Osteoblast (primary cell): ENCODE measurements at places on chromosomes 2 and 18. TPM values are rescaled to one million over a fixed set of nuclear protein-coding genes. Genes with fewer than 3 reads are reported as not detected.
A peak's percentile ranks its signal among the peaks of the same experiment; 100 is the strongest.

The RAD51AP2 gene
- total RNA-seq, result not detected in 2 replicates

- DNase-seq, result peak; percentile 50
Observed at GRCh38 chr2:38875227-38875575, 533 bp downstream of the DHX57 start.

The GPR45 gene
- total RNA-seq, result not detected in 2 replicates

DNA sequence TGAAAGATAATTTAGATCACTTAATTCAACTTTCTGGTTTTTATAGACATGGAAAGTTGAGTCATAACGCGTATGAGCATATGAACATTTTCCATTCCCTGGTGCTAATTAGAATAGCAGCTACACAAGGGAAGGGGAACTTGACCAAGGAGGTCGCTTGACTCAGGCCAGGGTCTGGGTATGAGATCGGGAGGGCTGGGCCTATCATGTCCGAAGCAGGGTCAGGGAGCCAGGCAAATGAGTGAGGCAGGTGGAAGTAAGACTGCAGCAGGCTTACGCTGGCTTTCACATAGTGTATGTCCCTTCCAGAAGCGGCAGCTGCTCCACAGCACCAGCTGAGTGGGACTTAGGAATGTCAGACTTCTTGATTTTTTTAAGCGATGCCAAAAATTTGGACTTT, 14.7 kb downstream of the RALB start:
- DNase-seq, result no peak

GRCh38 chr2:24342110-24342910, 18.0 kb downstream of the ITSN2 start:
- DNase-seq, result no peak

GRCh38 chr2:159229476-159230144, 56.9 kb downstream of the WDSUB1 start:
- no peak for DNase-seq

- no peak for DNase-seq
Observed at GRCh38 chr18:76405280-76405679, 89.8 kb downstream of the ZNF516 start.

DNA sequence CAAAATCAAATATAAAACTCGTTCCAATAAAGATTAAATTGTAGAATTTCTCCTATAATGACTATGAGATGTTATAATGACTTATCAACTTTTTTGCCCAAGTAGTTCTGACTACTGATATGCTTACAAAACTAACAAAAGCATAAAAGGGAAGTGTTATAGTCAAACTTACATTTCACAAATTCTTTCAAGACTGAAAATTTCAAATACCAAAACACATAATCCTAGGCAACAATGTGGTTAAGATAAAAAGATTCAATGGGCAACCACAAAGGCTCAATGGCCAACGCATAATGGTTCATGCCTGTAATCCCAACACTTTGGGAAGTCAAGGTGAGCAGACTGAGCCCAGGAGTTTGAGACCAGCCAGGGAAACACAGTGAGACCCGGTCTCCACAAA, 135.7 kb downstream of the USP34 start:
- DNase-seq, result no peak

The C2orf78 gene
- total RNA-seq, result not detected in 2 replicates

DNA sequence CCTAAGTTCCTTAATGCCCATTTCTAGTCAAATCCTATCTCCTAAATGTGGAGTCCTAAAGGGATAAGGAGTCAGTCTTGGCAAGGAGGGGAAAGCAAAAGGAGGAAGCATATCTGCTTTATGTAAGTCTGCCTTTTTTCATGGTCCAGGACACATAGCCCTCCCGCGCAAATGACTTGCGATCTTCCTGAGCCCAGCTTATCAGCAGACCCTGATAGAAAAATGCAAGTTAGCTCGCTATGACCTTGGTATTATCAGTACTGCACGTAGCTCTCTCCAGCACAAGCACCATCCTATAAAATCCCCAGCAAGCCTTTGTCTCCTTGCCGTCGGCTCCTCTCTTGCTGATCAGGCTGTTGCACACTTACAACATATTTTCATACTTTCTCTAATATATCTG, 281.4 kb upstream of the KCNH7 start:
- DNase-seq, result no peak

GRCh38 chr2:8268172-8268783, 413.6 kb upstream of the ID2 start:
- no peak for DNase-seq

DNA sequence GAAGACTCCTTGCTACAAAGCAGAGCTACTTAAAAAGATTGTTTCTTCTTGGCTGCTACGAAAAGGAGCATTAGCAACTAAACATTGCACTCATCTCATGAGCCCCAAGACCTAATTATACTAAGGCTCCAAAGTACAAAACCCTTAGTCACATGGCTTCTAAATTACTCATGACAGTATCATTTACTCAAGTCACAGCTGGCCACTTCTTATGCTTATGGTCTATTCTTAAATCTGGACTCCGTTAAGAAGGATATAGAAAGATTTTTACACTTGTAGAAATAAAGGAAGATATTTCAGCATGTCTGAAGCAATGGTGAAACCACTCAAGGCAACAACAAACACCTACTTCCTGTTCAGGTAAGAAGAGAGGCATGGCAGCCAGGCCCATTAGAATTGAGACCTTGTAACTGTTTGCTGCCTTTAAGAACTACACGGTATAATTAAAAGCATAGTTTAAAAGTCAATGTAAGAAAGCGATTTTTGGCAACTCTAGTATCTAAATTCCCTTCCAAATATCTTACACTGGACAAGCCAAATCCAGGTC, 12.7 kb downstream of the ANKRD44 start:
- no peak for DNase-seq

- no peak for DNase-seq
Observed at GRCh38 chr2:221255862-221256261, 316.2 kb downstream of the EPHA4 start.

- no peak for DNase-seq
Observed at GRCh38 chr2:60560734-60561644, 7.5 kb upstream of the BCL11A start.

DNA sequence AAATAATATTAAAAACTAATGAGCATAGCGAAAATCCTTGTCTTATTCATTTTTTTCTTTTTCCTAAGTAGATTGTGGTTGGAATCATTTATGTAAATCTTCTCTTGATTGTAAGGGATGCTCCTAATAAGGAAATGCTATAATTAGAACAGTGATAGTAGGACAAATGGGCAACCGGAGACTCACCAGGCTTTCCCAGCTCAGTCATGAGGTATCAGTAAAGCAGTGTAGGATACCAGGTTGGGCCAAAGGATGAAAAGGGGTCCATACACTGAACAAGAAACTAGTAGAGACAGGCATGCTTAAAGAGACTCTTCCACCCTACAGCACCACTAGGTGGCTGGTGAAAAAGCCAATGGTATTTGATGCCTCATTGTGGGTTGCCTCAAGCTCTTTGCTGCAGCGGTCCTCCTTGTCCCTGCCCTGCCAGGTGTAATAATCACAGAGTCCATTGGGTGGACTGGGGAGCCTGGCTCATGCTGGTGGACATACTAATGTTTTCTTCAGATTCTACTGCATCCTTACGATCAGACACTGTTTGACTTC, 71.4 kb upstream of the FAM98A start:
- DNase-seq, result no peak

- DNase-seq, result no peak
Observed at GRCh38 chr2:113342650-113343049, 63.9 kb upstream of the PAX8 start.

GRCh38 chr2:108625186-108625827, 91.0 kb downstream of the LIMS1 start:
- no peak for DNase-seq

GRCh38 chr2:229910147-229910831, 11.5 kb downstream of the TRIP12 start:
- DNase-seq, result no peak

The ONECUT2 gene
- under 0.01 TPM in 1 of 2 replicates, not detected in the other for total RNA-seq

GRCh38 chr2:22946553-22946952, 438.4 kb upstream of the KLHL29 start:
- no peak for DNase-seq

The VWC2L gene
- total RNA-seq, result not detected in 2 replicates

The DES gene
- 0.72 and 1.2 TPM in 2 replicates for total RNA-seq

- DNase-seq, result peak; percentile 6
Observed at GRCh38 chr2:30796699-30797098, 10.5 kb downstream of the CAPN13 start.

GRCh38 chr2:58769111-58769863, 528.2 kb upstream of the FANCL start:
- no peak for DNase-seq

GRCh38 chr18:80120932-80121331, 11.9 kb downstream of the ADNP2 start:
- no peak for DNase-seq

DNA sequence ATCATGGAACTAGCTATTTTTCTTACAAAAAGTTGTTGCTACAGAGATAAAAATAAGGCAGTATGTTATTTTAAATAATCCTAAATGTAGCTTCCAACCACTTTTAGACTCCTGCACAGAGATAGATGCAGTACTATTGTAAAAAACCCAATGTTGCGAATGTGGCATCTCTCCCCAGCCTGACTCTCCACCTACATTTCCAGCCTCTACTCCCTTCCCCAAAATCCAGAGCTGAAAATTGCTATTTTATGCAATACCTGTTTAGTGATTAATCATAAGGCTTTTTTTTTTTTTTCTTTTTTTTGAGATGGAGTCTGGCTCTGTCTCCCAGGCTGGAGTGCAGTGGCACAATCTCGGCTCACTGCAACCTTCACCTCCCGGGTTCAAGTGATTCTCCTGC, 39.4 kb downstream of the SPRED2 start:
- DNase-seq, result no peak
